ENCODE measurements at places on chromosomes 16 and 17.

- no peak for DNase-seq
Observed at GRCh38 chr17:57788725-57789124, 43.6 kb upstream of the CCDC182 start.

DNA sequence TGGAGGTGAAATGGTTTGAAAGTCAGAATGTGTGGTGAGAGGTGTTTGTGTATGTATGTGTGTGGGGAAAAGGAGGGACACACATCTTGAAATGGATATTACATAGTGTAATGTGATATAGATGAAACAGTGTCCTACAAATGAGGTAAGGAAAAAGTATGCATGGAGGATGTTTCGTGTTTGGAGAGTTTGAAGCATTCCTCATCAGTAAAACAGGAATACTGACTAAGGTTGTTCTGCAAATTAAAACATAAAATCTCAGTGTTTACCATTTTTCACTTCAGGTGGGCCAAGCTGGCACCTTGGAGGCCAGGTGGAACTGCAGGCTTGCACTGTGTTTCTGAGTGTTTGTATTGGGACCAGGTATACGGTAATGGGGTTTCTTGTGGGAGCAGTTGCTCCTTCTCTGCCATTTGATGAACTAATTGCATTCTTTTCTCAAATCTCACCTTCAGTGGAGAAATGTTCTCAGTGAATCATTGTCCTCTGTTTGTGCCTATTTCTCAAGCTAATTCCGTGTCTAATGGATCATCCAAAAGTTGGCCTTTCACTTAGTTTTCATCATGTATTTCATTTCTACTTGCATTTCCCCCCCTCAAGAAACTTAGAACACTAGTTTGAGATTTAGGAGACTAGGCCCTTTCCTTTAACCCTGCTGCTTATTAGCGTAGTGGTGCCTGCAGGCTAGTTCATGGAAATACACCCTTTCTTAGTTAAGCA lies 8.2 kb upstream of the TBKBP1 start:
- no peak for DNase-seq

DNA sequence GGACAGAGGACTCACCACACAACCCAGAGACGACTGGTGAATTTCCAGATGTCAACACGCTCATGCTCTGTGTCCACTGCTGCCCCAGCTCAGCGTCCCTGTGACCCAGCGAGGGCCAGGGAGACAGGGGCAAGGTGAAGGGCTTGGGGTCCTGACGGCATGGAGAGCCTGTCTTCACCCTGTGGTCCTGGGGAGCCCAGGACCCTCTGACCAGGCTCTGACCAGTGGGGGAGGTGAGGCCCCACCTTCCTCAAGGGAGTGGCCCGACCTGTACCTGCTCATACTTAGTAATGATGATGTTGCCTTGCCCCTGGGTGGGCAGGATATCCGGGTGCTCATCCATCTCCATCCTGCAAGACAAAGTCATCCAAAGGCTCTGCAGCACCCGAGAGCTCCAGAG lies 39.8 kb downstream of the TNFRSF13B start:
- no peak for DNase-seq

GRCh38 chr17:15882058-15882720 lies 62.7 kb upstream of the ADORA2B start:
- no peak for DNase-seq

DNA sequence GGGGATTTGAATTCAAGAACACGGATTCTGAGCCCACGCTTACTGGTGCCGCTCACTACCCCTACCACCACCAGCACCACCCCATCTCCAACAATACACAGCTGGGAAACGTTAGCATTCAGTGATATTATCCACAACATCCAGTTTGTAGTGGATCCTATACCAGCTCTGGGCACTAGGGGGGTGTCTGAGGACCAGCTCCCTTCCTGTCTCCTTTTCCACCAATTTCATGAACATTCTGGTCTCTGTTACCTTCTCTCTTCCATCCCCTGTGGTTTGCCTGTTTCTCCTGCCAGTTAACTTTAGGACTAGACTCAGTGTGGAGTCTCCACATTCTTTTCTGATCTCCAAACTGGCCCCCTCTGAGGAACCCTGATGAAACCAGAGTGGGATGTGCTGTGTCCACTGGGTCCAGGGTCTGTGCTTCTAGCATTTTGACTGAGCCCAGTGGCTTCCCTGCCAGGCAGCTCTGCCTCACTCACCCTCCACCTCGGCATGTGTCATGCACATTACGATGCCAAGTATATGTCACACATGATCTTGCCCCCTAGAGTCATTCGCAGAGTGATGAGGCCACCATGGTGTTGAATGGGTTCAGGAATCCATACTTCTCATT lies 187.0 kb upstream of the CDH13 start:
- DNase-seq = no peak

DNA sequence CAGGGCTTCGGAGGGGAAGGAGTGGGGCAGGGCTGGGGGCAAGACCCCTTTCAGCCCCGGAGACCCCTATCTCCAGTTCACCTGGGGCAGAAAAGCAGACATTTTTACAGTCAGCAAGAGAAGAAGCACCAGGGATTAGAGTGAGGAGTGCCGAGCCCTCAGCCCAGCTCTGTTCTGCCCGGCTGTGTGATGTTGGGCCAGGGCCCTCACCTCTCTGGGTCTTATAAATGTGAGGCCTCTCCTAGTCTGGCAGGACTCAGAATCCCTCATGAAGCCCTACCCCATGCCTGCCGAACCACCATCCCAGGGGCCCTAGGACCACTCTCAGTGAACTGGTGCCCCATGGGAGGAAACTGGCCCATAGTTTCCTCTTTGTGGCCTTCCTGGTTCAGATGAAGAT lies 12.8 kb downstream of the CX3CL1 start:
- DNase-seq = no peak

- DNase-seq = no peak
Observed at GRCh38 chr16:52515068-52515671, 31.8 kb downstream of the TOX3 start.

DNA sequence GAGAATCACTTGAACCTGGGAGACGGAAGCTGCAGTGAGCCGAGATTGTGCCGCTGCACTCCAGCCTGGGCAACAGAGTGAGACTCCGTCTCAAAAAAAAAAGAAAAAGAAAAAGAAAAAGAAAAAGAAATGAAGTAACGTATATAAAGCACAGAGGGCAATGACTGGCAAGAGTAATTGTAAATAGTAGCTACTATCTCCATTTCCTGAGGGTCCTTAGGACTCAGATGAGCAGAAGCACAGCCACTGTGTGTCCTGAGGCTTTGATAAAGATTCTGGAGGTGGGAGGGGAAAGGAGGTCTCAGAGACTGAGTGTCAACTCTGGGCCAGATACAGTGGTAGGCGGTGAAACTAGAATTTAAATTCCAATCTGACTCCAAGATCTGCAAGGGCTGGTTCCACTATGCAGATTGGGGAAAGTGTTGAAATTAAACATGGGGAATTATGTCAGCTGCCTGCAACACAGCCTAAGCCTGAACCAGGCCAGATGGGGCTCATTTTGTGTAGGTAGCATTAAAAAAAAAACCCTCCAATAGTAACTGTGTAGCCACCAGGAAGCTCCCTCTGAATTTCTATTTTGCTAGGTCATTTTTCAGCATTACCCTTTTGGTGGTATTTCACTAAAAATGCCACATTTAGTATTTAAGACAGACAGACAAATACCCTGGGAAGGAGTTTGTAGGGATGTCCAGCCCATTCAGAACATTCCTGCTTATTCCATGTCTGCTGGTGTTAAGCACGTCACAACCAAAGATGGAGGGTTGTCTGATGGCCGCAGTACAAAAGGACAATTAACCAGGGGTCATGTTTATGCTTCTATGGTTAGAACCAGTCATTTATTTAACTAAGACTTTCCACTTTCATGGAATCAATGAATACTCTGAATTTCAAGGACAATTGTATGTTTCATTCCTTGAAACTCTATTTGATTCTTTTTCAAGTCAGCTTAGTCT lies 46.1 kb downstream of the TBX4 start:
- no peak for DNase-seq

DNA sequence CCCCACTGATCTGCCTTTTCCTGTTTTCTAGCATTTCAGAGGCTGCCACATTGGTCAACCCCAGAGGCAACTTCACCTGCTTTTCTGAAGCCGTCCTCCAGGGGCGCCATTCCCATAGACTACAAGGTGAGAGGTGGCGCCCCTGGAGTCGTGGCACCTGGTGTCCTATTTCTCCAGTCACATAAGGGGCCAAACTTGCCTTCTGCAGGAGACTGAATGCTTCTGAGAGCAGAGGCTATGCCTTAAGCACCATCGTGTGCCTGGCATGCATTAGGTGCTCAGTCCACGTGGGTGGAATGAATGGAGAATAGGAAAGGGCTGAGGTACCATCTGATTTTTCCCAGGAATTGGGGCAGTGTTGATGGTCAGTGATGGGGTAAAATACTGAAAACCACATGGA lies 164.8 kb downstream of the HAPSTR1 start:
- no peak for DNase-seq

DNA sequence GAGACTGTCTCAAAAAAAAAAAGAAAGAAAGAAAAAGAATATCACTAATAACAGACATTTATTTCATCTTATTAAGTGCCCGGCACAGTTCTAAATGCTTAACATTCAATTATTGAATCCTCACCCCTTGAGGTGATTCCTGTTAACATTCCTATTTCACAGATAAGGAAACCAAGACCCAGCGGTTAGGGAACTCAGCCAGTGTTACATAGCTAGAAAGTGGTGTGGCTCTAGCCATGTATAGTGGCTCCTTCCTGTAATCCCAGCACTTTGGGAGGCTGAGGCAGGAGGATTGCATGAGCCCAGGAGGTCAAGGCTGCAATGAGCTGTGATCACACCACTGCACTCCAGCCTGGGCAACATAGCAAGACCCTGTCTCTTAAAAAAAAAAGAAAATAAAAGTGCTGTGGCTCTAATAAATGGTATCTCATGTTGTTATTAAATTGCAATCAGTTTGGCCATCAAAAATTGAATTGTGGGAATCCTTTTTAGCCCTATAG lies 28.1 kb downstream of the ZNRF1 start:
- DNase-seq = no peak

- no peak for DNase-seq
Observed at GRCh38 chr17:683499-684254, 31.0 kb downstream of the VPS53 start.

DNA sequence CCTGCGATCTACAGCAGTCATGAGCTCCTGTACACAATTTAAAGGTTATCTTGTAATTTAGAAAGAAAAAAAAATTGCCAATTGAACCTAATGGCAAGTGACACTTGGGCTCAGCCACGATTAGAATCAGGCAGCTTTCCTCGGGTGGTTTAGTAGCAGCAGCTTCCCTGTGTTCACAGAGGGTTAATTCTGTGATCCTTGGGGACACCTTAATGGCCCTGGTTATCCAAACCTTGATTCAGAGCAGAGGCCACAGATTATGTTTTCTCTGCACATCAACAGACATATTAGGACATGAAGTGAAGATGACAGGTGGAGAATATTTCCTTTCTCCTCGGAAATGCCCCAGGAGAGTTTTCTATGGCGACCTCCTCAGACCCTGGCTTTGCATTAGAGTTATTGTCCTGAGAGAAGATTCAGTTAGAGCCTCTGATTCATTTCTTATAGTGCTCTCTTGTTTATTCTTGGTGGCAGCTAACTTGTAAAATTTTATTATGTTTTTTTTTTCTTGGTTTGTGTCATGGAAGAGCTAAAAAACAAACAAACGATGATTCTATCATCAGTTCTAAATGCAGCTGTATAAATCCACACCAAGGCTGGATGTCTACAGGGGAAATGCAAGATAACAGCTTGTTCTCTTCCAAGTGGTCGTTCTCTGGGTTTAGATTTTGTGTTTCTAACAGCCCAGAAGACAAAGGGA lies 351.2 kb upstream of the DYNLRB2 start:
- DNase-seq = no peak

DNA sequence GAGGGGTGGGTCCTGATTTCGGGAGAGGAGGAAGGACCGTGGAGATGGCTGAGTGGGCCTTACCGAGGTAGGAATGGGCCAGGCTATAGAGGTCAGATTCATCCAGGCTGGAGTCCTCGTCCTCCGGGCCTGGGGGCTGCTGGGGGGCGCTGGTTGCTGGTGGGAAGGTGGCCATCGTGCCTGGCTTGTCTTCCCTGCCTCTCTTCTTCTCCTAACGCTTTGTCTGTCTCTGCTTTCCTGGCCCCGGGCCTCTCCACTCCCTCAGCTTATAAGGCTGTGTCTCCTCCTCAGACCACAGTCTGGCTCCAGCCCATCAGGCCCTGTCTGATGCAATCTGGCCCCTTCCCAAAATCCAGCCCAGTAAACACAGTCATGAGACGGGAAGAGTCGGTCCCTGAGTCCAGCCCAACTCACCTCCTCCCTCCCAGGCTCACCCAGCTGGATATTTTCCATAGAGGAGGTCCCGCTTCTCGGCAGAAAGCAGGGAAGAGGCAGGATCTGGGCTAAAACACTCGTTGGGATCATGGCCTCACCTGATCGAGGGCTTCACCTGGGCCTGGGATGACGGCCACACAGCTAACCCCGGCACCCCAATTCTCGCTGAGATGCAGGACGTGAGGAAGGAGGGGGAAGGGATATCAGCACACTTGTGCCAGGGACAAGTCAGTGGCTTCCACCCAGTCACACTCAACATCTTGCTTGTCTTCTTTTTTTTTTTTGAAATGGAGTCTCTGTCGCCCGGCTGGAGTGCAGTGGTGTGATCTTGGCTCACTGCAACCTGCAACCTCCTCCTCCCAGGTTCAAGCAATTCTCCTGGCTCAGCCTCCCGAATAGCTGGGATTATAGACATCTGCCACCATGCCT lies at the start of gene NUPR1:
Gene NUPR1, minus strand, starts transcription at position 242 of the 864 bp plus-strand sequence. Its CDS starts 67 bp downstream, at position 175.
- no peak for DNase-seq

DNA sequence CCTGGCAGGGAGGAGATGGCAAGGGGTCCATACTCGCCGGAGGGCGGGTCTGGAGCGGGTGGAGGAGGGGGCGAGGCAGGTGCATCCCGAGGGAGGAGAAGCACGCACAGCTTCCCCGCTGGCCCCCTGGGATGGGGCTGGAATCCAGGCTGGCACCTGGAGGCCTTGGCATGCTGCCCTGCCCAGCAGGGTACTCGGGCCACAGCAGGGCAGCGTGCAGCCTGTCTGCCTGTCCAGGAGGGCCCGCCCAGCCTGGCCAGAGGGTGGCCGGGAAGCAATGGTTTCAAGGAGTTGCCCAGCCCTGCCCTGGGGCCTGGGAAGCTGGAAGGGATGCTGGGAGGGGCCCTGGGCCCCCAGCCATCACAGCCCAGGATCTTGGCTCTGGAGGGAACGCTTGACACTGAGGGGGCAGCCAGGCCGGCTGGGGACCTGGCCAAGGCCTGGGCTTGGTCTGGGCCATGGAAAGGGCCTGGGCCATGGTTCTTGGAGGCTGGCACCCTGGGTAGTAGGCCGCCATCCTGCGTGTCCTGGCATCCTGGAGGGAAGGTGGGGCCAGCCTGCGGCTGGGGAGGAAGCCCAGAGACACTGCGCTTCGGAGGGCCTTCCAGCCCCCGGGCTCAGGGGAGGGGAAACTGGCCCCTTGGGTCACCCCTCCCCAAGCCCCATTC lies 1.1 kb downstream of the GLIS2 start:
- DNase-seq = no peak

- no peak for DNase-seq
Observed at GRCh38 chr16:14135704-14136103, 64.6 kb downstream of the MRTFB start.

DNA sequence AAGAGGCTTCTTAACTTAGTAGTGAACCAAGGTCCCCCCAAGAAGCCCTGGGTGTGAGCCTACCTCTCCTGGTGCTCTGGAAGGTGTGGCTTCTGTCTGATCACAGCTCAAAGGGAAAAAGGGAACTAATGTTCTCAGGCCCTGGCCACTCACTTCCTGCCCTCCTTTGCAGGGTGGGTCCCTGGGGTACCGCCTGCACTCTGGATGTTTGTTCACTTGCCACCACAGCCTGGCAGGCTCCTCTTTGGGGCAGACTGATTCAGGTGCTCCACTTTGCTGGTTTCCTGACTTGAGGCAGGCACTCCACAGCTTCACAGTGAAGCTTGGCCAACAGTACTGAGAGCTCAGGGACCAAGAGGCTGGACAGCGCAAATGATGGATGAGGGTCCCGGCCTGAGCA lies 5.9 kb upstream of the MYO15A start:
- no peak for DNase-seq

Data from left renal cortex interstitium (tissue), 4 donors.